ENCODE measurements at places on chromosomes 2 and 18.

GRCh38 chr2:102277202-102277700 is 34.1 kb upstream of the IL1RL1 start:
- DNase-seq: no peak

DNA sequence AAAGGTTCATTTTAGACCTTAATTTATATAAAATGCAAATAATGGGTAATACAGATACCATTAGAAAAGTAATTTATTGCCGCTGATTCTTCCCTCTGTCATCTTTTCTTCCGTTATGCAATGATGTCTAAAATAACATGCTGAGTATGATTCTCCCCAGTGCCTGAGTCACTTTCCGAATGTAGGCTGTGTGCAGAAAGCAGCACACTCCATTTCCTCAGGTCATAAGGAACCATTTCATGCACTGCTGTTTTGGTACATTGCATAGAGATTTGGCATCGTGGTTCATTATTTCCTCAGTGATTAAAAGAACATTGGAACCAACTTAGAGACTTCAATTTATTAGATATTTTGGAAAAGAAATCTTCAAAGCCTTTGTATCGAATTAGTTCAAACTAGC is 173.5 kb downstream of the CDH2 start:
- no peak for DNase-seq

DNA sequence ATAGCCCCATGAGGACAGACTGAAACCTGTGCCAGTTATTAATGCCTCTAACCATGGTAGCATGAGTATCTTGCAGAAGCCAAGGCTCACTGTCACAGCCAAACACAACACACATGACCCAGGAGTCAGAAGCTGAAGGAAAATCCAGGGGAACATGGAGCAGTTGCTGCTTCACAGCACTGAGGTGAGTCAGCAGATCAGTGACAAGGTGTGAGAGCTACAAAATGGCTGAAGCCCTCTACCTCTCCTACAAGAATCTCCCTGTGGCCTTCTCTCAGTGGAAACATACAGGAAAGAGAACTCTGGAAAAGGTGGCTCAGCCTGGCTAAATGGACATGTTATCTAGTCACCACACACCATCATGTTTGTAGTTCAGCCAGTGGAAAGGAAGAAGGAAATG is 93.5 kb downstream of the NAB1 start:
- no peak for DNase-seq

GRCh38 chr2:39266139-39266805 is 22.5 kb upstream of the CDKL4 start:
- no peak for DNase-seq

DNA sequence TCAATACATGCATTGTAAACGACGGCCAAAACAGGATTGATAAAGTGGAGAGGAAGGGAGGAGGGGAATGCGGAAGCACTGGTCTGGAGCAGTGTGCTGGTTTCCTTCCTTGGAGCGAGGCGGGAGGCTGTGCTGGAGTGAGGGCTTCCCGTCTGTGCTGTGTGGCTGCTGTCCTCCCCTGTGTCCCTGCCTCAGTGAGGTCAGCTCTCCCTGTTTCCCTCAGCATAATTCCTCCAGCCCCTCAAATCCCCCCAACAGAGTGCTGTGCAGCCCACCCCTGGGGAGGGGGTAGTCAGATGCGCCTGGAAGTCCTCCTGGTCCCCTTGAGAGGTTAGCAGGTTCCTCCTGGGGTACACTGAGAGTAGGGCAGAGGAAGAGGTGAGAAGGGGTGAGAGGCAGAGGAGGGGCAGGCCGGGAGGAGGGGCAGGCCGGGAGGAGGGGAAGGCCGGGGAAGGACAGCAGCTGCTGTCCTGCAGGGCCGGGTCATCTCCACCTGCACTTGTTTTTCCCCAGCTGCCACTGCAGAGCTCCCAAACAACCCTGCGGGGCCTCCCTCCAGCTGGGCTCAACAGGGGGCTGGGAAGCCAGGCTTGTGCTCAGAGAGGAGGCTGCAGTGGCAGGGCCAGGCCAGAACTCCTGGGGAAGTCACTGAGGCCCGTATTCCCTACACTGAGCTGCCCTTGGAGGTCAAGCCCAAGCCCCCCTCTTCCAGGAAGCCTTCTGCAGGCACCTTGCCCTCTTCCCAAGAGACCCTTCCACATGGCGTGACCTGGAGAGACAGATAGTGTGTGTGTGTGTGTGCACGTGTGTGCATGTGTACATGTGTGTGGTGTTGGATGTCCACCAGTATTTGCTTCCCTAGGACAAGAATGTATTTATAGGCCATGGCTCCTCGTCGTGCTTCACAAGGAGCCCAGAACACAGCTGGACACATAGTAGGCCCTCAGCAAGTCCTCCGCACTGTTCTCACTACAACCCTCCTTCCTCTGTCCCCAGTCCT is 13.2 kb upstream of the ATP6V1B1 start:
- no peak for DNase-seq

- DNase-seq: no peak
Observed at GRCh38 chr2:64777841-64778240, 124.1 kb upstream of the SERTAD2 start.

DNA sequence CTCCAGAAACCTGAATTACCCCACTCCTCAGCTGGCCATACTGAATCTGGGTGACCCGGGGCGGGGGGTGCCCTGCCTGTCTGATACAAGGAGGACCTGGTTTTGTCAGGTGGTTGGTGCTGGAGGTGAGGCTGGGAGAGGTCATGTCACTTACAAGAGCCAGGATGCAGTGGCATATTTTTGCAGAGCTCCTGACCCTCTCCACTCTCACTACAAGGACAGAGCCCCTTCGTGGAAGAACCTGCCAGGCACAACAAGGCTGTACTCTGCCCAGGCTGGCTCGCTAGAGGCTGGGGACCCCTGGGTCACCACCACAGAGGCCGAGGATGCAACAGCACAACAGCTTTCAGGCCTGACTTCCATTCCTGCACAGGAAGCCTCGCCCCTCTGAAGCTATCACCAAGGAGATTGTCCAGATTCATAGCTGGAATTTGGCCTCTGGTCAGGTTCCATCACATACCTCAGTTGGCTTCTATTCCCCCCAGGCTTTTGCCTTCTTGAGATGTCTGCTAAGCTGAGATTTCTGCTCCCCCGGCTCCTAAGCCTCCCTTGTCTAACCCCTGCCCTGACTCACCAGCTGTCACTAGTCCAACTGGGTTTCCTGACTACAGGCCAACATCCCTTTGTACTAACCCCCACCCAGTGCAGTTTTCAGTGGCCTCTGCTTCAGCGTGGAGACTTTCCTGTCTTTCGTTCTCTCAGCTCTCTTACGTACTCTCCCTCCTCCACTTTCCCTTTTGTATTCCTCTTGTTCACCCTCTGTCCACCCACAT is 132.5 kb upstream of the EPAS1 start:
- no peak for DNase-seq

DNA sequence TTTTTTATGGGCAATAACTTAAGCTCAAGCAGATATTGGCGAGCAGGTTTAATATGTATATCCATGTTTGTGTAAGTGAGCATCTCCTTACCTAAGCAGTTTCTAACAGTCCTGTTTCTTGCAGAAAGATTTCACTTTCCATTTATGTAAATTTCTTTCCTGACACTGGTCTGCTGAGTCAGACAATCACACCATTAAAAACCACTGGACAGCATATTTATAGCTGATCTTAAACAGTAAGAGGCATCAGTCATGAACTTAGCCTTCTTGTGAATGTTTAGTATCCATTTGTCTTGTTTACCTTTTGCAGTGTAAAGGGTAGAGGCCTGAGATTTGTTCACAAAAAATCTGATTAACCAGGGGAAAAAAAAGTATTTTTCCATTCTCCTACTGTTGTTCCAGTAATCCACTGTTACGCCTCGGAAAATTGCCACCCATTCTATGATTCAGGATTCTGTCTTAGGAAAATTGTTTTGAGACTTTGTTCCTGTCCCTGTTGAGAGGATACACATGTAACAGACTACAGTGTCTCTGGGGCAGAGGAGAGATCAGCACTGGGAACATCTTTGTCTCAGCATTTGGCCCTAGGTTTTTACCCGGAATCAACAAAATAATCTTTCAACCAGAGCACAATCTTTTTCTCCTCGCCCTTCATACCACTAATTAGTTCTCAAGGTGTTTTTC is 521.0 kb upstream of the NRP2 start:
- DNase-seq: no peak

- no peak for DNase-seq
Observed at GRCh38 chr2:179812501-179812900, 48.9 kb downstream of the ZNF385B start.

DNA sequence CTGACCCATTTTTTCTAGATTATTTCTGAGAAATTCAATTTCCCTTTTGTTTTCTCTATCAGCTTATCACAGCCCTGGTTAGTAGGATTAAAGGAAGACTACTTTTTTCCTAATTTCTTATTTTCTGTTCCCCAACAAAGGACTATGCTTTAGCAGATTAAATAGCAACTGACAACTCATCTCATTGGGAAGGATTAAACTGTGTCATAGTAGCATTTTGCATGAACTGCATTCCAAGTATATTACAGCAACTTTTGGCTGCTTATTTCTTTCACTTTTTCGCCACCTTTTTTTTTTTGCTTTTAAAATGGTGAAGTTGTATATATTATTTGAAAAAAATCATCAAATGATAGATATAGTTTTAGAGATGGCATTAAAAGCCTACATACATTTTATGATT is 570.3 kb downstream of the FBXO15 start:
- DNase-seq: no peak

DNA sequence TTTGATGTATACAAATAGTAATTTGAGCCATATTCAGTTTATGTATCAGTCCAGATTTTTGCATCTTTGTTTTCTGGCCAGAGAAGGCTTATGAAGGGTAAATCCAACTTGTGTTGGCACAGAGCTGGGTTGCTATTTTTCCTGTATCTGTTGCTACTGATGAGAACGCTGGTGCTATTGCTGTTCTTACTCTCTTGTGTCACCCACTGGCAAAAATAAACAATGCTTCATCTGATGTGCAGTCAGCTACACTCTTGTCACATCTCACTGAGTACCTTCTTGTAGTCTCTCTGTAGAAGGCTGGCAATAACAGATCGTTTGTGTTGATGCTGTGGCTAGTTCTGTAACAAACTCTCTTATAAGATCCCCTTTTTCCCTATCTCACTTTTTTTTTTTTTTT is 323.4 kb downstream of the CDH19 start:
- DNase-seq: no peak

GRCh38 chr2:222959358-222959757 is 92.6 kb upstream of the KCNE4 start:
- no peak for DNase-seq

DNA sequence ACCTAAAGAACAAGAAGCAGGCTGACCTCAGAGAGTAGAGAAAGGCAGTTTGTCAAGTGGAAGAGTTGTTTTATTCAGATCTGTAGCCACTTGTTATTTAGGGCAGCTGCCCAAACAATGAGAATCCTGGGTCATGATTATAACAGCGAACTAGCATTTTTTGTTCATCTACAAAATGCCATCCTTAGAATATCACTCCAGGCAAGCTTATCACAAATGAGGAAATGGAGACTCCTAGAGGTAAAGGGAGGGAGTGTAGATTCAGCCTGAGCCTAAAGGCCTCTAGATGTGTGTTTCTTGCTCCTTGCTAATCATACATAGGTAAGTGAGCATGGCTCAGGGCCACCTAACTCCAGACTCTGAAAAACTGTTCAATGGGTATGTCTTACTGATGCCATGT is 126.1 kb downstream of the HNMT start:
- DNase-seq: no peak

DNA sequence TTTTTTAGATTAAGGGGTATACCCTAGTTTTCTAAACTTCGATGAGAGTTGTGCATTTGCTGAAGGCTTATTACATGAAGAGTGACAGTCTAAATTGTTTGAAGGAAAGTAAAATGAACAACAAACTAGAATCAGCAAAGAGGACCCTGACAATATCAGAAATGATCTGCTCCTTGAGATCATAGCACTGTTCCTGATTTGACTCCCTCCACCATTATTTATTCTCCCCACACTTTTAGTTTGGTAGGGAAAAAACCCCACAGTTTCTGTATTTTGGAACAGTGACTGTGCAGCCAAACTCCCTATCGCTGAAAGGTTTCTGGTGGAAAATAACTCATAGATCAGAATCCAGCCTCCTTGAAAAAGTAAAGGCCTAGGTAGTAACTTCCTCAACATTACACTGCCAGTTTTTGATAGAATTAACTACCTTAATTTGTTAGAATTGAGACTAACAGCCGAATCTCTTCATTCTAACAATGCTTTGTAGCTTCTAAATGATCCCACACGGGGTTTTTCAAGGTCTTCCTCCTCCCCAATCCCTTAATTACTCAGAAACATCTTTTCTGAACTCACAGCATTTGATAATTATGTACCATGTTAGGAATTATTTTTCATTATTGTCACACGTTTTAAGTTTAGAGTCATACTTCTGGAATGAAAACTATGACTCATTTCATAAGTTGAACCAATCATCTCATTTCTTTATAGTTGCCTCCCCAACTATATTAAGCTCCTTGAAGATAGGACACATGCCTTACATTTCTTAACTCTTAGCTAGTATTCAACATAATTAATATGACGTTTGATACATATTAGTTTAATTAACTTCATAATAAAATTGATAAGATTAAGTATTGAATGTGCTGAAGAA is 2.9 kb downstream of the MYL12A start:
- DNase-seq: no peak

DNA sequence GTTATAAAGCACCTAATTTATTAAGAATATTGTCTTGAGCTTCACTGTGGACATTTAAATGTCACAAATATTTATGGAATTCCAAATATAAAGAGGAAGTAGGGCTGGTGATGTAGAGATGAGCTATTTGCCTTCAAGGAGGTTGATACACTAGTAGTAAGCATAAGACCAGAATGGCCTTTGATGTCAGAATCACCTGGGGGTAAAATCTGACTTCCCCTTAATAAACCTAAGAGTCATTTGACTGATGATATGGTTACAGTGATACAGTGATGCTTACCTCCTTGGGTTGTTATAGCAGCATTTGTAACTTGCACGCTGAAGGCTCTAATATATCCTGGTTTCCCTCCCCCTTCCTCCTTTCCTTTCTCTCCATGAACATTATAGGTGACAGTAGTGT is 143.7 kb downstream of the CERS6 start:
- DNase-seq: no peak

- DNase-seq: no peak
Observed at GRCh38 chr2:15834381-15835031, 105.8 kb upstream of the MYCN start.

- DNase-seq: no peak
Observed at GRCh38 chr2:111534910-111535352, 349.1 kb downstream of the ANAPC1 start.

GRCh38 chr18:28961669-28962228 is 784.8 kb upstream of the CDH2 start:
- no peak for DNase-seq

DNA sequence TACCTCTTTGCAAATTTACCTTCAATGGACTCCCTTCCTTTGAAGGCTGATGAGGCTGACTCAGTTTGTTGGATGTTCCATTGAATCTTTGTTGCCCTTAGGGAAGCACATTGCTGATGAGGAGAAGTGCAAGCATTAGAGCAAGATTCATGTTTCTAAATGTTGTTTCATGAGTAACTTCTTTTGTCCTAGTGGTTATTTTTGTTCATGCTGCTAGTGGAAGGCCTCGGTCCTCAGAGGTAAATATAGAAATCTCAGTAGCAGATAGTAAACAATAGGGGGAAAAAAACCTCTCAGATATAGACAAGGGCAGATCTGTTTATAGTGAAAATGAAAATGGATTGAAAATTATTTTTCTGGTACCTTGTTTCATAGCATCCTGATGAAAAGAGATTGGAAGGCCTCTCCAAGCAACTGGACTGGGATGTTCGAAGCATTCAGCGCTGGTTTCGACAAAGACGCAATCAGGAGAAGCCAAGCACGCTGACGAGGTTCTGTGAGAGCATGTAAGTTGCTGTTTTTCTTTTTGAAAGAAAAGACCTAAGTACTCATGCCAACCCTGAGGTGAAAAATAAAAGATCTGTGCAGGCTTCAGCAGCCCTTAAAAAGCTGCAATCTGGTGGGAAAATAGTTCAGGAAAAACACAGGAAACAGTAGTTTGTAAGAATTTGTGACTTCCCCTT is 104.9 kb downstream of the CERS6 start:
- DNase-seq: no peak
